ENCODE measurements at places on chromosomes 3 and 15.

GRCh38 chr3:142087676-142088075 is 61.7 kb downstream of the TFDP2 start:
- peak; percentile 2 for DNase-seq

- DNase-seq, result no peak
Observed at GRCh38 chr3:179376474-179376873, 29.0 kb downstream of the MFN1 start.

DNA sequence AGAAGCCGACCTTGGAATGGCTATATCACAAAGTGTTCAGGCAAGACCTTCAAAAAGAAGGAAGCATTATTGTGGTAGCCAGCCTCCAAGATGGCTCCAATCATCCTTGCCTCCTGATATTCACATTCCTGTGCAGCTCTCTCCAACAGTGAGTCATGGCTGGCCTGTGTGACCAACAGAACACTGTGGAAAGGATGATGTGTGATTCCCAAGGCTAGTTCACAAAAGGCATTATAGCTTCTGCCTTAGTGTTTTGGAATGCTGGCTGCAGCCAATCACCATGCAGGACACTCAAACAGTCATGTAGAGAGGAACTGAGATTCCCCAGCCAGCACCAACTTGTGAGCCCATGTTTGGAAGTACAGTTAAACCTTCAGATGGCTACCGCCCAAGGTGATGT is 102.6 kb downstream of the EFL1 start:
- DNase-seq, result peak; percentile 92

DNA sequence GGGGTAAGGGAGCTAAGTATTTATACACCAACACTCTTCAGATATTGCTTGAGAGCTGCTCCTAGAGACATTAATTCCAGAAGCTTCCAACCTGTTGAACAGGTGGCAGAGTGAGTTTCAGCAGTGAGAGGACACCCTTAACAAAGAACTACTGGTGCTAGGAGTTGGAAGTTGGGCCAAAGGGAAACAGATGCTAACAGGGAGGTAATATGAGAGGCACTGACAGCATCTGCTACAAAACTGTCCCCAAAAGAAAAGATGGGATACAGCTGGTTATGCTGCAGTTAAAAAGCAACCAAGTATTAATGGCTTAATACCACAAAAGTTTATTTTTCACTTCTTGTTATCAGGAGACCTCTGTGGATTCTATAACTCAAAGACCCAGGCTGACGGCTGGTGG is 104.5 kb upstream of the SATB1 start:
- no peak for DNase-seq

DNA sequence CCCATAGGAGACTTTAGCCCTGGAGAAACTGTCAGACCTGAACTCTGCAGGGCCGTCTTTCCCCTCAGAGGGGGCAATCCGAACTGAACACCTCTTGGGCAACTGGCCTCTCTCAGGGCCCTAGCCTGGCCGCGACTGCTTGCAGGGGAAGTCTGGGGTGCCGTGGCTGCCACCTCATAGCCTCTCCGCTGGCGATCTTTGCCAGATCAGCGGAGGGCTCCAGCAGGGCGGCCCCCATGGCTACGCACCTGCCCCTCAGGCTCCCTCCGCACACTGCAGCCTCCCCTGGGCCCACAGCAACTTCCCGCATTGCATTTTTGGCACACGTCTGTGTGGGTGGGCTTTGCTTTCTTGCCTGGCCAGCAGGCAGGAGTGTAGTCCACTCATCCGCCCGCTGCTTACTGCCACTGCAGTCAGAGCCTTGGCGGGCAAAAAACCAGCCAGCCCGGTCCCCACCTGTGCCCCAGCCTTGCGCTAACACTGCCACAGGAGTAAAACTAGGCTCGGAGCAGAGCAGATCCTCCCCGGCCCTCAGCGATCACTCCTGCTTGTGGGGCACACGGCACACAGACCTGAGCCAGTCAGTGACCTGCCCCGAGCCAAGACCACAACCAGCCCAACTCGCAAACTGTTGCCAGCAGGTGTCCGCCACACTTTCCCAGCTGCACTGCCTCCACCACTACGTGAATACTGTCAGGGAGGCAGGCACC is 266.8 kb upstream of the CBLB start:
- DNase-seq, result no peak

- no peak for DNase-seq
Observed at GRCh38 chr3:134636406-134636805, 14.4 kb downstream of the KY start.

DNA sequence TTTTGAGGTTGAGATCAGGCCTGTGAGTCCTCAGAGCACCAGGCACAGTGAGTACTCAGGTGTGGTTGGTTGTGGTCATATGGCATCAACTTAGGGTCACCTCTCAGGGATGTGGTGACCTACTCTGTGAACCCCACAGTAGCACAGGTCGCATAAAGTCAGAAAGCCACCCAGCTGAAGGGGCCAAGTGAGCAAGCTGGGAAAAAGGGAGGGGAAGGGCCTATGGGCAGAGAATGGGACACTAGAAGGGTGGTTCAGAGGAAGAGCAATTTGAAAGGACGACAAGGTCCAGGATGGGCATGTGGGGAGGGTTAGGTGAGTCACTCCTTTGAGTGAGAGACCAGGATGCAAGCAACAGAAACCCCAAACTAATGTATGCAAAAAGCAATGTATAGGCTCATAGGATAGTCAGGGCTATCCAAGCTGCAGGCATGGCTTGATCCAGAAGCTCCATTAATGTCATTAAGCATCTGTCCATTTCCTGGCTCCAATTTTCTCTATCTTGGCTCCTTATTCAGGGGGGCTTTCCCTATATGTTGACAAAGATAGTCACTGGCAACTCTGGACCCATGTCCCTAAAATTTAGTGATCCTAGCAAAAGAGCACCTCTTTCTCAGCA is 33.5 kb downstream of the HMCES start:
- DNase-seq, result no peak

DNA sequence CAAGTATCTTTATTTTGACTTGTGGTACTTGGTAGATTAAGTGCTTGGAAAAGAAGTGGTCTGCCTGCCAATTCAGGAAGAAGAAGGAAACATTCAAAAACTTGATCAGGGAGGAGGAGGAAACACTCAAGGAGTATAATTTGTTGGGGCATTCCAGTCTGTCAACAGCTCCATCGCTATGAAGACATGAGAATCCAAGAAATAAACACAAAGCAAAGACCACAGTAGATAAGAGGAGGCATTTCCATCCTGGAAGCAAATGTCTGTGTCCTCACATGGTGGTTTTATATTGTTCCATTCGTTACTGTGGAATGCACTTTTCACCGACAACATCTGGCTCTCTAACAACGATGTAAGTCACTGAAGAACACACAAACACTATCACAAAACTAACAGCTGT is 176.1 kb upstream of the FRMD4B start:
- no peak for DNase-seq

DNA sequence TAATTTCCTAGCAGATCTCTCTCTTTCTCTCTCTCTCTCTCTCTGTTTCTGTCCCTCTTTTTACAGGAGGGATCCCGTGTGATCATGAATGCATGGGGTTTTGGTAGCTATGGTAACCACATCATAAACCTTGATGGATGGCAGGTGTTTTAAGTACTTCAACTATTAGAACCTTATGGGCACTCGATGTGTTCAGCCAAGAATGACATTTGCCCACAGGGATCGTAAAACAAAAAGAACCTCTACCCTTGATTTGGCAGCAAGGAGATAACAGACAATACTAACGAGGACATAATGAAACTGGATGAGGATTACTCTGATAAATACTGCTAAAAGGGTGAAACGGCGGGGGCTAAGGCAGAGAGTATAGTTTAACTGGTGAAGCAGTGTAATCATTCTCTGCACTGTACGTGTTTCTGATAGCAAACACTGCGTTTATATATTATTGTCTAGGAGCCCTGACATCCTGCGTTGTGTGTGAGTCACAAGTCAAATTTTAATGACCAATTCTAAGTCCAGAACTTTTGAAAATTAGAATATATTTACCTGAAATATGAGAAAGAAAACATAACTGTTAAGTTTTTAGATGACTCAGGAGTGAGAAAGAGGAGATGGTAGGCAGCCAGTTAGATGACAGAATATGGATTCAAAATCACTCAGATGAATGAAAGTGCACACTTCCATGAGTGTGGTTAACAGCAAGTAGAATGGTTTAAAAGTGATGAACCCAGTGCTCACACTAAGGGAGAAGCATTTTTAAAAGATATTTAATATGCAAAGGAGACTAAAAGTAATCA is 80.3 kb downstream of the OTOL1 start:
- DNase-seq, result peak; percentile 45

DNA sequence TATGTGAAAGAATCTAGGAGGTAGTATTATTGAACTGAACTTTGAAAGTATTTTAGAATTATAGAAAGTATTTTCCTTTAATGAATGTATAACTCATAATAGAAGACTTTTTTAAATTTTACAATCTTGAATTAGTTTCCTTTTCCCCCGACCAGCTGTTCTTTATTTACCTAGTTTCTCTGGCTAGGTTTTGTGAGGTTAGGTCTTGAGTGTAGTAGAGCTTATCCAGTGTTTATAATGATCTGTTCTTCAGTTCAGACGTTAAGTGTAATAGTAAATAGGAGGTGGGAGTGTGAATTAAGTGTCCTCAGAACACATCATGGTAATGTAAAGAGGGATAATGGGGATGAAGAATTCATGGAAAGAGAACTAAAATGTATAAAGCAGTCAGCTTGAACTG is 93.8 kb downstream of the MYRIP start:
- DNase-seq, result no peak

DNA sequence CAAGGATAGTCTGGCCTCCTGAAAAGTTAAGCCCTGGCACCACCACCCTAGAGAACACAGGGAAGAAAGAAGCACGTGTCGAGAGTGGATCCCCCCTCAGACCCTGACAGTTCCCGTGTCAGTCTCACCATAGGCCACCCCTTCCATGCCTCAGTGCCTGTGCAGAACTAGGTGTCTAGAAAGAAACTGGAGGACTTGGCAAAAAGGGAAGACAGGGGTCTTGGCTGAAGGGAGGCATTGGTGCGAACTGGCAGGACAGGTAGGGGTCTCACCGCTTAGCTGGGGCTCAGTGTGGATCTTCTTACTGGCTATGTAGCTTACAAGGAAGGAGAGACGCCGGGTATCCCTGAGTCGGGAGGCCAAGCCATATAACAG is 518 bp downstream of the QARS1 start:
- no peak for DNase-seq

DNA sequence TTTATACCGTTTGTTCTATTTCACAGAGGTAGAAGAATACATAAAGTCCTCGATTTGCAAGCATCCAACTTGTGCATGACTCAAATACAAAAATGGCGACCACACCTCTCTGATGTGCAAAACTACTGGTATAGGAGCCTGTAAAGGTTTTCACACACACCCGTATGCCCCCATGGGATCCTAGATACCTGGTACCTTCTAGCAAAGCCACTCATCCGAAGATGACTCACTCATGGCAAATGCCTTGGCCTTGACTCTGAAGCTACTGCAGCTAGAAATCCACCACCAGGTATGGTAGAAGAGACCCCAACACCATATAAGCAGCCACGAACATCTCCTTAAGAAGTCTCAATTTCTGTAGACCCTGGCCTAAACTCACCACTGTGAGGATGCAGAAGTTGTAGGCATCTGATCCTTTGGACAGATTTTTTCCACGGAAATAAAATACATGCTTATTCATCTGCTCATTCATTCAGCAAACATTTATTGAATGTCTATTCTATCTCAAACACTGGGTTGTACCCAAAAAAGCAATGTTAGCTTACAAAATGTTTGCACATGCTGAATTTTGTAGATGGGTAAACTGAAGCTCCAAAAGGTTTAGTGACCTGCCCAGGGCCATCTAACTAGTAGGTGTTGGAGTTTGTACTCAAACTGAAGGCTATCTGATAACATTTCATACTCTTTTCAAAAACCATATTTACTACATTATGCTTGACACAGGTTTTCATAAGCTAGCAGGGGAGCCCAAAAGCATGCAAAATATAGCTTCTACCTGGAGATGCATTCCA is 158.8 kb downstream of the RORA start:
- no peak for DNase-seq

DNA sequence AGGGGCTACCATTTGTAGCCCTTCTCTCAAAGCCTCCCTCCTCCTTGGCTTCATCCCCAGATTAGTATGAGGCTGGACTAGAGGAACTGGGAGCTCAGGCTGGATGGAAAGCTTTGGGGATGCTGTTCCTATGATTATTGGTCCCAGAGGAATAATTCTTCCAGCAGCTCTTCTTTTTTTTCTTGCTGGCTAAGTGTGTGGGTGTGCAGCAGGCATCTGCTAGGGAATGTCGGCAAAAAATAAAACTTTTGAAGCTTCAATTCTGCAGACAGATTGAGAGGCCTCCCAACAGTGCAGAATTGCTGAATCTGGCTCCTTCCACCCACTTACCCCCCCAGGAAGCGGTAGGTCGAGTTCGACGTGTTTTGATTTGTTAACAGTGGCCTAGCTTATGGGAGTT is 138.5 kb upstream of the ANKRD28 start:
- no peak for DNase-seq

DNA sequence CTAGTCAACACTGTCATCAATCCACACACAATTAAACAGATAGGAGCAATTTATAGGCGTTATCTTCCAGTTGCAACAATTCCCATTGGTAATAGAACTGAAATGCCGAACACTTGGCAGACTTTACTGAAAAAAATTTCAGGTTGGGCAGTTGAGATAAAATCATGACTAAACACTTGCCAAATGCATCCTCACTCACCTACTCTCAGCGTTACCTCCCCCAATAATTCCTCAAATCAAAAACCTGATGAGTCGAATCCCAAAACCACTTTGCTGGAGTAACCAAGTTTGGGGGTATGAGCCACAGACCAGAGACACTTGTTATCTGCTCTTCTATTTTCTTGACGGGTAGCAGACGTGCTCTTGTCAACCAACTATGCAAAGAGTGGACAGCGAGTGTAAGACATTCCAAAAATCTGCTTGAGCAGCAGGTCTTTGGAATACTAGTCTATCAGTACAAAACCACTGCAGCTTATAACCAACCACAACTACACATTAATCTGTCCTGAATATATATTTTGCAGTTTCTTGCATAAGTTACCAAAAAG is 30.3 kb downstream of the PPP1R2 start:
- no peak for DNase-seq

DNA sequence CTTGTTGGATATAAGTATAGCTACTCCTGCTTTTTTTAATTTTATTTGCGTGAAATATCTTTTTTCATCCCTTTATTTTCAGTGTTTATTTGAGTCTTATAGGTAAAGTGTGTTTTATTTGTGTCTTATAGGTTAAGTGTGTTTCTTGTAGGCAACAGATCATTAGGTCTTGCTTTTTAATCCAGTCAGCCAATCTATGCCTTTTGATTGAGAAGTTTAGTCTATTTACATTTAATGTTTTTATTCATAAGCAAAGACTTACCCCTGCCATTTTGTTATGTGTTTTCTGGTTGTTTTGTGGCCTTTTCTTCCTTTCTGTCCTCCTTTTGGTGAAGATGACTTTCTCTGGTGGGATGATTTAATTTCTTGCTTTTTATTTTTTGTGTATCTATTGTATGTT is 232.0 kb downstream of the RAP2B start:
- DNase-seq, result no peak

- DNase-seq, result no peak
Observed at GRCh38 chr3:42110631-42111030, 19.5 kb downstream of the TRAK1 start.

DNA sequence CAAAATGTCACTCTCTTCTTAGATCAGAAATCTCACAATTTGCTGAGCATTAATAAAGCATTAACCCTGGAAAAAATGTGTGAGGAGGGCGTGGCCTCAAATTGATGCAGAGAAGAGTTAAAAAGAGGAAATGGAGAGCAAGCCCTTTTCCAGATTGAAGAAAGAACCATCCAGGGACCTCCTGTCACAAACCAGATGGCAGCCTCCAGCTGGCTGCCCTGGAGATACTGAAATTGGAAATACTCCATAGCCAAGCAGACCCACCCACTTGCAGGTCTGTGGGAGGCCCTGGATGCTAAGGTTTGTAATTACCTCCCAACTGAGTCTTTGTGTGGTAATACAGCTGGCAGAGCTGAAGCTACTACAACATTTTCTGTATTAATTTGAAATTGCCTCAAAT is 214.9 kb downstream of the IL20RB start:
- DNase-seq, result no peak
